ENCODE measurements at places on chromosomes 7 and 10. TPM values are rescaled to one million over a fixed set of nuclear protein-coding genes. Genes with fewer than 3 reads are reported as not detected.

- DNase-seq: no peak
These were observed 60.7 kb downstream of the VCL start for GRCh38 chr10:74058658-74059057.

GRCh38 chr10:33618196-33618595 lies 283.7 kb upstream of the NRP1 start:
- no peak for DNase-seq

DNA sequence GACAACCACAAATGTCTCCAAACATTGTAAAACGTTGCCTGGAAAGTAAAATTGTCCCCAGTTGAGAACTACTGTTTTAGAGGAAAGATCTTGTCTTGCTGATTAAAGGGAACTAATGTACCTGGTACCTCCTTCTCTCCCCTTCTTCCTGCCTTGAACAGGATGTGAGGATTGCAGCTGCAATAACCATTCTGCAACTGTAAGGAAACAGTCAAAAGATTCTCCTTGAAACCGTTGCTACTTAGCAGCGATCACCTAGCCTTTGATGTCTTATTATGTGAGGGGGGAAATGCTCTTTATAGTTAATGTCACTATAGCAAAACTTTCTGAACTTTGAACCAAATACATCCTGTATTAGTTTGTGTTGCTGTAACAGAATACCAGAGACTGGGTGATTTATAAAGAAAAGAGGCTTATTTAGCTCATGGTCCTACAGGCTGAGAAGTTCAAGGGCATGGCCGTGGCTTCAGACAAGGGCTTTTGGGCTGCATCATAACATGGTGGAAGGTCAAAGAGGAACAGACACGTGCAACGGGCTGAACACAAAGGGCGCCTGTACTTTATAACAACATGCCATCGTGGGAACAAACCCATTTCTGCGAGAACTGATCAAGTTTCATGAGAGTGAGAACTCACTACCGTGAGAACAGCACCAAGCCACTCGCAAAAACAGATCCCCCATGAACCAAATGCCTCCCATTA lies 54.2 kb upstream of the PARD3 start:
- no peak for DNase-seq

Gene COX15
- 30.5 TPM for total RNA-seq

GRCh38 chr7:102072636-102073209 lies 213.9 kb upstream of the SH2B2 start:
- no peak for DNase-seq

DNA sequence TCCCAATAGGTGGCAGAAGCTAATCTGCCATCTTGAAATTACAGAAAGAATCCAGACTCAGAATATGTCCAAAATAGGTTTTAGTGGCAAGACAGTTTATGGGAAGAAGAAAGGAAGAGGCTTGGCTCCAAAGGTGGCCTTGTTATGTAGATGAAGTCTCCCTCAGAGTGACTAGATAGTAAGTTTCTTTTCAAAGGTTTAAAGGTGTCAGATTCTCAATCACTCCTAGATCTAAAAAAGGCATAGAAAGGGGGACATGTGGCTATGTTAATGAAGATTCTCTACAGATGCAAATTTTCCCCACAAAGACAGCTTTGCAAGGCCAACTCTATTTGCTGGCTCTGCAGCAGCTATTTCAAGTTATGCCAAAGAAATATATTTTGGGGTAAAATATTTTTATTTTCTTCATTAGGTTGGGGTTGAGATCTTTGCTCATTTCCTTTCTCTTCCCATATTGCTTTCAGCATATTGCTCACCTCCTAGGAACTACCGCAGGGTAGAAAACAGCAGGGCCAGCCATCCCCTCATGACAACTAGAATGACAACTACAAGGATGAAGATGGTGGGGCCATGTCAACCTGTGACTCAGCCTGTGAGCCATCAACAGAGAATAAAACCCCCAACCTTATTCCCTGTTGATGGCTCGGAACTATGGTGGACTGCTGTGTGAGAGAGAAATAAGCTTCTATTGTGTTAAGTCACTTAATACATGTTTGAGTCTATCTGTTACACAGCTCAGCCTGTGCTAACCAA lies 274.0 kb upstream of the GALNT17 start:
- DNase-seq: no peak

DNA sequence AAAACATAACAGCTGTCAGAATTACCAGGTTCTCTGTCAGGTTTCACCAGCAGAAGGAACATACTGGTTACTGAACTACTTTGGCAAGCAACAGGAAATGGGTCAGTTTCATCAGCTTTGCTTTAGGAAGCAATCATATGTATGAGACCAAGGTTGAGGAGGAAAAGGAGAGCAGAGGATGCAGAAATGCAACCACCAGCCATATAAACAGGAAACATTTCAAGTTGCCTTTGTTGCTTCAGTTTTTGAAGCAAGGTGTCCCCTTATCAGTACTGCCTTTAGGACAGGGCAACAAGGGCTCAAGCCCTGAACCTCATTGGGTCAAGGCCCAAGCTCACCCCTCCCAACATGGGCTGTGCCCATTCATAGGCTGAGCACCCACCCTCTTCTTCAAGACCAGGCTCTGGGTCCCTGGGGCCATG lies 10.2 kb downstream of the HIPK2 start:
- no peak for DNase-seq

DNA sequence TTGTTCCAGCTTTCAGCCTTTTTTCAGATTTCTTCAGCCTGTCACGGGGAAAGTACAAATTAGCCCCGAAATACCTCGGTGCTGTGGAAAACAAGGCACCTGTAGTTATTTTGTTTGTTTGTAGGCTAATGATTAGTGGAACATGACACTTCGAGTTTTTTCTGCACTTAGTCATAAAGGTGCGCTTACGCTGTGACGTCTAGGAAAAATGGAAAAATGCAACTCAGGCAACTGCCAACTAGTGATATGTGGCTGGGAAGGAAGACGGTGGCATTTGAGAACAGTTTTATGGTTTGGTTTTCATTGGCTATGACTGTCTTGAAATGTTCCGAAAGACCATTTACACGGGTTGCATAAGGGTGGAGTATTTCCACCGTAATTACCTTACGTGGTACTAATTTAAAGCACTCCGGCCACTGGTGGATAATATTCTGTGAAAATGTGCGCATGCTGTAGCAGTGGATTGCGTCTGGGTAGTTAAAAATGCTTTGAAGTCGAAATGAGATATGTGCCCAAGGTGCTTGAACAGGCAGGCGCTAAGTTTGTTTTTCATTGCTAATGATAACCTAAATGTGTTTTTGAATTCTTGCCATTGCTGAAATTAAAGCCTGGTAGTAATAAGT lies 94.5 kb upstream of the CELF2 start:
- peak; percentile 17 for DNase-seq

Measured in esophagus muscularis mucosa (tissue), 4 donors.